ENCODE measurements at places on chromosomes 13 and 19.

GRCh38 chr13:85565652-85566051 lies 233.6 kb downstream of the SLITRK6 start:
- peak; percentile 2 for DNase-seq

- DNase-seq: no peak
Measured at GRCh38 chr13:59409634-59410200, 754.0 kb downstream of the DIAPH3 start.

DNA sequence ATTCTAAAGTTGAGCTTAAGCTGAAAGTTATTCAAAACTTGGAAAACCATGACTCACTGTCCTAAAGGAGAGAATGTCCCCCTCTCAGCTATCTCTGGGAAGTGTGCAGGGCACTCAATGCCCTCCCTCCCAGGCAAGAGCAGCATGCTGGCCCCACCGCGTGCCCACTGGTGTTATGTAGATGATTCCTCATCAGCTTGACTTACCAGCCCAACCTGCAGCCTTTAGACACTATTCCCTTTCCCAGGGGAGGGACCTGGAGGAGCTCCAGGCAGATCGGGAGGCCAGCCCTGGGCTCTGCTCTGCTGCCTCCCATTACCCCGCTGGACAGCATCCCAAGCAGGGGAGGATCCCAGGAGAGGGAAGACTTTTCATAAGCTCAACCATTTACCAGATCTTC lies 124.6 kb downstream of the FGF14 start:
- no peak for DNase-seq

DNA sequence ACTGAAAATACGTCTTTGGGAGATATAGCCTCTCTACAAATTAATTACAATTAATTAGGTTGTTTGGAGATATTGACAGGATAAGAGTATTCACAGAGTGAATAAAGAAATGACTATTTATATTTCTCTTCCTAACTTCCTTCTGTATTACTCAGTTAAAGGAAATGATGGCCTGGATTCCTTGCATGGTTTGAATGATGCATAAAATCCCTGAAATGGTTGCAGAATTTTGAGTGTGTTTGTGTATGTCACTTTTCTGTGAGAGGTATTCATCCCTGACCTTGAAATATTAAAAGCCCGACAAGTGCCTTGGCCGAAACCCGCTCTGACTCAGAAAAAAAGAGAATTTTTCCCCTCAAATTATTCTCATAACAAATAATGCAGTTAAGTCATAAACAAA lies 90.0 kb downstream of the PDS5B start:
- DNase-seq: peak; percentile 2

GRCh38 chr19:11092181-11092538 lies 2.9 kb downstream of the LDLR start:
- DNase-seq: peak; percentile 68

DNA sequence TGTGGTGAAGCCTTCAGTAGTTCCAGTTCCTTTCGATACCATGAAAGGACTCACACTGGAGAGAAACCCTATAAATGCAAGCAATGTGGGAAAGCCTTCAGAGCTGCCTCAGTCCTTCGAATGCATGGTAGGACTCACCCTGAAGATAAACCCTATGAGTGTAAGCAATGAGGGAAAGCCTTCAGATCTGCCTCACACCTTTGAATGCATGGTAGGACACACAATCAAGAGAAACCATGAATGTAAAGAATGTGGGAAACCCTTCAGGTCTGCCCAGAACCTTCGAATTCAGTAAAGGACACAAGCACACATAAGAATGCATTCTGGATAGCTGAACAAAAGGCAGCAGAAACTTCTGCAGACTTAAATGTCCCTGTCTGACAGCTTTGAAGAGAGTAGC lies 18.3 kb downstream of the ZNF69 start:
- DNase-seq: no peak

GRCh38 chr13:33152389-33152788 lies 133.2 kb downstream of the STARD13 start:
- DNase-seq: no peak

DNA sequence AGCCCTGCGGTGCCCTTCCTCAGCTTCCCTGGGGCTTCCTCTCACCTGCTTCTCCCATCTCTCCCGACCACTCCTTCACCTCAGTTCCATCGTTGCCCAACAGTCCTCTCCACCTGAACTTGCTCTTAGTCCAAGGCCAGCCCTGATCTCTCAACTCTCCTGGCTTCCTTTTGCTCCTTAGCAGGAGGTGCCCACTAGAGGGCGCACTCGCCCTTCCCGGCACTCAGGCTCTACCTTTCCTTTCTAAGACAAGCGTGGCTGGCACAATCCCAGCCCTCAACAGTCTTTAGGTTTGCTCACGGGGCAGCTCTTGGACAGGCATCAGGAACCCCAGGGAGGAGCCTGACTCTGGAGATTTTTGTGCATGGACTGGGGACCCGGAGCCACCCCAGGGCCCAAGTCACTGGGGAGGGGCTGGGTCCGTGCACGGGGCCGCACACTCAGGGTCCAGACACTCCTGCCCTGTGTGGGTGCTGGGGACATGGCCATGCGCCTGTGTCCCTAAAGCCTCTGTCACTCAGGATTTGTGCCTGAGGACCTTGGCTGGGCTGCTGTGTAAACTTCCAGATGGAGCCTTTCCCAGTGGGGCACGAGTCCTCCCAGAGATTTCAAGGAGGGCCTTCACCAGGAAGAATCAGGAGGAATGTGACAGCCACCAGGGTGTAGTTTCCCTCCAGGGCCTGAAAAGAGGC lies 12.1 kb upstream of the CEACAM8 start:
- peak; percentile 77 for DNase-seq

DNA sequence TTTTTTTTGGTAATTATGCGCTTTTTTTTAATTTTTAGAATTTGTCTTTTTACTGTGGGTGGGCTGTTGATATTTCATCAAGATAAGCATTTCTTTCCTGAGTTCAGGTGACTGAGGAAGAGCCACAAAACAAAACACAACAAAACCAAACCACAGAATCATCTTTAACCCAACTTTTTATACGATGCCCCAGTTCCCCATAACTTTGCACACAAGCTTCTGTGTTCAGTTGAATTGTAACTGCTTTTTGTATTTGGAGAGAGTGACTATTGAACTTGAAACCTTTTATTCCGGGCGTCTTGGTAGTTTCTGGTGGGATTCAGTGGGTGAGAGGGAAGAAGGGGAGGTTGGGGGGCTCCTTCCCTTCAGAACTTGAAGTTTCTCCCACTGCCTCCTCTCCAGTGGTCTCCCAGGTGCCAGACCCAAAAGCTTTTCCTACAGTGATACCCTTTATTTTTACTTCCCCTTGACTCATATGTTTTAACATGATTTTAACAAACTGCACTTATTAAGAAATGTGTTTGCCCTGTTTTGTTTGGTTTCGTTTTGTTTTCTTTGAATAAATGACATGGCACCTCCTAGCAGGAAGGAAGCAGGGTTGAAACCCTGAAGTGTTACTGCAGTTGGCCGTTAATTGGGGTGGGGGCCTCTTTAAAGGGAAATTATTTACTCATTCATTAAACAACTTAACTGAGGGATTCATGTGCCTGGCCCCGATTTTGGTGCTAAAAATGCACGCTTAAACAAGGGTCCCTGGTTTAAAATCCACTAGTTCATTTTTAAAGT lies 2.7 kb upstream of the CCDC97 start:
- DNase-seq: no peak

DNA sequence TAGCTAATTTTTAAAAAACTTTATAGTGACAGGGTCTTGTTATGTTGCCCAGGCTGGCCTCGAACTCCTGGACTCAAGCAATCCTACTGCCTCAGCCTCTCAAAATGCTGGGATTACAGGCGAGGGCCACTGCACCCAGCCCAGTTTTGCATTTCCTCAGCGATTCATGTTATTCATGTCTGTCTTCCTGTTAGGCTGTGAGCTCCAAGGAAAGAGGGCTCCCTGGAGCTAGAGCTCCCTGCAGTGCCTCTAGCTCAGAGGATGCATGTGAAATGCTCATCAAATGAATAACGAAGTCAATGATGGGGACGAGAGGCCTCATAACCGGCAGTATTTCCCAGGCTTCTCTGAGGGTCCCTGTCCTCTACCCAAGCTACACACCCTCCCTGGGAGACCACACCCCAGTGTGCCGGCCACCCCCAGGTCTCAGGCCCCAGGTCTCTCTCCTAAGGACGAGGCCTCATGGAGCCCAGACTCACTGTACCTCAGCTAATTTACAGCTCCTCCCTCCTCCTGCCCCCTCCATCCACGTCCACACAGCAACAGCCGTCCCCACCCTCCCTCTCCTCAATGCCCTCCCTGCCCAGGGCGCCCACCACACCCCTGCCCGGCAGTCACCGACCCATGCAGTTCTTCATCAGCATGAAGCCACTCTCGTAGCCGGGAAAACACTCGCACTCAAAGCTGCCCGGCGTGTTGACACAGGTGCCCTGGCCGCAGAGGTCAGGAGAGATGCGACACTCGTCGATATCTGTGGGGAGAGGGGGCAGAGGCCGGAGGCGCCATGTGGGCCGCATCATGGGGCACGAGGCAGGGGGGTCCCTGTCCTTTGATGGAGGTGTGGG lies 28.5 kb downstream of the FBN3 start:
- no peak for DNase-seq

DNA sequence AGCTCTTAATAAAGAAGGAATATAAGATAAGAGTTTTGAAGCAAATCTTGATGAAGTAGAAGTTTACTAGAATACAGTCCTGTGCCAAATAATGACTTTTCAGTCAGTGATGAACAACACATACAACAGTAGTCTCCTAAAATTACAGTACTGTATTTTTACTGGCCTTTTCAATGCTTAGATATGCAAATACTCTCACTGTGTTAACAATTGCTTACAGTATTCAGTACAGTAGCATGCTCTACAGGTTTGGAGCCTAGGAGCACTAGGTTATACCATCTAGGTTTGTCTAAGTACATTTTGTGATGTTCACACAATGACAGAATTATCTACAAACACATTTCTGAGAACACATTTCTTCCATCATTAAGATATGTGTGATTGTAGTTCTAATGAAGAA lies 316.7 kb upstream of the KLHL1 start:
- no peak for DNase-seq

DNA sequence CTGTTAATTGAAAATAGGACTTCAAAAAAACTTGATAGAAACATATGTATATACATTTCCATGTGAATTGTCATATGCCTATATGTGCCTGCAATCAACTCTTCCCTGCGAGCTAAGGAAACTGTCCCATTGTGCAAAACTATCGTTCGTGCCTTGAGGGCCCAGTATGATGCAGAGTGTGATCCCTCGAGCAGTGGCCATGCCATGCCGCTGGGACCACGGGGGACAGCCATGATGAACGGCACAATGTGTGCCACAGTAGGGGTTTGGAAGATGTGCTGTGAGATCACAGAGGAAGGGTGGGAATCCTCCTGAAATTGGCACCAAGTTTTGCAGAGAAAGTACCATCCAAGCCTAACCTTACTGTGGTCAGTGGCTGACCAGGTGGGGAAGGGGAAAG lies 118.1 kb upstream of the SOX1 start:
- DNase-seq: no peak

DNA sequence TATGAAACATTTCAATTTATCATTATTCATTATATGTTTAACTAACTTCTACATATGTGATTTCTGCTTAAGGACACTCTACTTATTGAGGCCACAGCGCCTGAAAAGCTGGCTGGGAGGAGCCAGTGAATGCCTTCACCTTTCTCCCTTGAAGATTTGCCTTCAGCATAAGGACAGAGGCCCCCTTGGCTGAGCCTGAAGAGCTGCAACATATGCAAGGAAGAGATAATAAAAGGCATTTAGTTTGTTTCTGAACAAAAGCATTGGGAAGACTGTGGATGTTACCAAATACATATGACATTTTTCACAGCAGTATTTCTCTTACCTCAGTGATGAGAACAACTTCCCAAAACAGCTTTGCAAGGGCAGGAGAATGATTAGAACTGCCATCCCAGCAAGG lies 92.1 kb downstream of the ABCC4 start:
- no peak for DNase-seq

All from AG08396 (cell line).